ENCODE measurements at places on chromosomes 1 and 21.
A peak's percentile ranks its signal among the peaks of the same experiment; 100 is the strongest.

- DNase-seq: no peak
Measured at GRCh38 chr1:28298438-28298837, 30.4 kb upstream of the MED18 start.

DNA sequence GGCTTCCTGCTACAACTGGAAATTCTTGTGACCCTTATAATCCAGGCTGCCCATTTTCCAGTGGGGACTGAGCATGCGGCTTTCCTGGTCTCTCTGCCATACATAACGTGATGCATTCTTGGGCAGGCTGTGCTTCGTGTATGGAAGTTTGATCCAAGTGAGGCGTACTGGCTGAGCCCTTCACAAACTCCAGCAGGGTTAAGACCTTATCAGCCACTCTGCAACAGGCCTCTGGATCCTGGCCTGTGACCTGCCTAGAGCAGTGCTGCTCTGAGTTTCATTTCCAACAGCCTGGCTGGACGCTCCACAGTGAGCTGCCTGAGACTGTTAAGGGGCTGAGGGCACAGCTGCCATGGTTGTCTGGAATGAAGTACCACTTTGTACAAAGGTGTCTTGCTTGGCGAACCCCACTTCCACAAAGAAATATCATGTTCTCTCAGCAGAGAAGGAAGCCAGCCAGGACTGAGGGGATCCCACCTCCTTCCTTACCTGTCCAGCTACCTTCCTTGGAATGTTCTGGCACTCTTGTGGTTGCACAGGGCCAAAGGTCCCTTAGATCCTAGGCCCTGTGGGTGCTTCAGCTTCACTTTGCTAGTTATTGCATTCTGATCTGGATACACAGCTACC, 28.5 kb upstream of the XPR1 start:
- DNase-seq: no peak

- DNase-seq: no peak
Measured at GRCh38 chr1:203794764-203795440, 521 bp upstream of the ZBED6 start.

DNA sequence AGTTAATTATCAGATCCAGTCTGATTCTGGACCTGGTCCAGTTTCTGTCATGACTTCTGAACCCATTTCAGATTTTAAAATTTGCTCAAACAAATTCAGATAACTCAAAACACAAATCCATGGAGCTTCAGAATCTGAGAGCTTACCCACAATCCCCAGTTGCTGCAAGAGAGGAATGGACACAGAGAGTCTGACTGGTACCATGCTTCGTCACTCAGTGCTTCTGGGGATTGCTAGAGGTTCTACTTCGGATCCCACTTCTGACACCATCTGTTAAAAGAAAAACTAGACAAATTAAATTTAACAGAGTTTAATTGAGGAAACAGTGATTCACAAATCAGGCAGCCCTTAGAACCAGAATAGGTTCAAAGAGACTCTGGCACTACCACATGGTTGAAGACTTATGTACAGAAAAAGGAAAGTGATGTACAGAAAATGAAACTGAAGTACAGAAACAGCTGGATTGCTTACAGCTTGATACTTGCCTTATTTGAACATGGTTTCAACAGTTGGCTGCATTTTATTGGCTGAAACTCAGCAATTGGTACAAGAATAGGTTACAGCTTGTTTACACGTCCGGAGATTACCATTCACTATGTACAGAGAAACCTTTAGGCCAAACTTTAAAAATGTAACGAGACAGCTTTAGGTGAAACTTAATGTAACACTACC, 60.7 kb upstream of the TEKT2 start:
- DNase-seq: no peak

DNA sequence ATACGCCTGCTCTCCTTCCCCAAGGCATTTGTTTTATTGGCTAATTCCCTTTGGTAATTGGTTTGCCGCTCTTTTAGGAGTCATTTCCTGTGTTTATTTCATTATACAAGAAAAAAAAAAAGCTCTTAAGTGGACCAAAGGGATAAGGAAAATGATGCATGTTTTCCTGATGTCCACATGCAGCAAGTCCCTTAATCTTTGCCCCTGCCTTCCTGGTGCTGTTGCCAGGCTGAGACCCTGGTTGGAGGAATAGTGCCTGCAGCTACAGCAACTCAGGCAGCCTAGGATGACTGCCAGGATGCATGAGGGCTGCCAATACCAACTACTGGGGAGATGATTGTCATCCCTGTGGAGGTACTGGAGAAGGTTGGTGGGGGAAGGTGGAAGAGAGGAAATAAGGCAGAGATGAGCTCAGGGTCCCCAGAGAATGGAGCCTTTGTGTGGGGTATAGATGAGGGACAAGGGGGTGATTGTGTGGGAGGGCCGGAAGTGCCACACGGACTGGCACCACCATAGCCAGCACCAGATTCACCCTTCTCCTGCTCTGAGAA, 6.1 kb upstream of the GATAD2B start:
- DNase-seq: no peak

GRCh38 chr1:164562947-164563520, 4.0 kb downstream of the PBX1 start:
- no peak for DNase-seq

GRCh38 chr1:242241936-242242335, 243.0 kb upstream of the MAP1LC3C start:
- no peak for DNase-seq

GRCh38 chr1:235004276-235004675, 124.4 kb downstream of the TOMM20 start:
- DNase-seq: no peak

- DNase-seq: no peak
Measured at GRCh38 chr1:112040891-112041740, 51.6 kb upstream of the KCND3 start.

DNA sequence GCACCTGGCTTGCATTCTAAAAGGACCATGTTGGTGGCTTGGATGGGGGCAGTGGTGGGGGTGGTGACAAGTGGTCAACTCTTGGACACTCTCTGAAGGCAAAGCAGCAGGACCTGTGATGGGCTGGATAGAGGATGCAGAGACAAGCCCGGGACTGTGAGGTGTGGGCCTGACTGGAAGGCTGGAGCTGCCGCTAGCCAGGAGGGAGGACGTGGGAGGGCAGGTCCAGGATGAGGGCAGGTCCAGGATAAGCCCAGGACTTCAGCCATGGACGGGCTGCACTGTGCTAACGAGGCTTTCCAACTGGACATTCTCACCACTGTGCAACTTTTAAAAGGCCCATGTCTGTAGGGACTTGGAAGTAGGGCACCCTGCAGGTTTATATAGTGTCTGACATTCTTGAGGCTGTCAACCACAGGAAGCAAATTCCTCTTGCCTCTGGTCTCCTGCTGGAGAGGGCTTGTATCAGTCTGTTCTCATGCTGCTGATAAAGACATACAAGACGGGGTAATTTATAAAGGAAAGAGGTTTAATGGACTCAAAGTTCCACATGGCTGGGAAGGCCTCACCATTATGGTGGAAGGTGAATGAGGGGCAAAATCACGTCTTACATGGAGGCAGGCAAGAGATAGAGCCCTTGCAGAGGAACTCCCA, 8.3 kb upstream of the C1orf167 start:
- DNase-seq: no peak

- DNase-seq: no peak
Measured at GRCh38 chr1:246131095-246131494, 376.0 kb downstream of the SMYD3 start.

DNA sequence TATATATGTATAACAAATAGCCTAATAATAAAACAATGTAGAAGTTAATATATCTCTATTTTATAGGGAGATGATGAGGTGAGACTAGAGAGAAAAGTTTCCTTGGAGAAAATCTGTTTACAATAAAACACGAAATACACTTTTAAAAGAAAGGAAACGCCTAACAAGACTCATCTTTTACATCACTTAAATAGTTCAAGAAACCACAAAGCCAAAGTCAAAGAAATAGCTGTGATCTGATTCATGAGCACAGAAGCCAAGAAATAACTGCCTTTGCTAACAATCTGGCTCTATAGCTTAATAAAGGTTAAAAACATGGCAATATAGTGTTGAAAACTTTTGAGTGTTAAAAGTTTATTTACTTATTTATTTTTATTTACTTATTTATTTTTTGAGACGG, 61.5 kb downstream of the TOR3A start:
- no peak for DNase-seq

DNA sequence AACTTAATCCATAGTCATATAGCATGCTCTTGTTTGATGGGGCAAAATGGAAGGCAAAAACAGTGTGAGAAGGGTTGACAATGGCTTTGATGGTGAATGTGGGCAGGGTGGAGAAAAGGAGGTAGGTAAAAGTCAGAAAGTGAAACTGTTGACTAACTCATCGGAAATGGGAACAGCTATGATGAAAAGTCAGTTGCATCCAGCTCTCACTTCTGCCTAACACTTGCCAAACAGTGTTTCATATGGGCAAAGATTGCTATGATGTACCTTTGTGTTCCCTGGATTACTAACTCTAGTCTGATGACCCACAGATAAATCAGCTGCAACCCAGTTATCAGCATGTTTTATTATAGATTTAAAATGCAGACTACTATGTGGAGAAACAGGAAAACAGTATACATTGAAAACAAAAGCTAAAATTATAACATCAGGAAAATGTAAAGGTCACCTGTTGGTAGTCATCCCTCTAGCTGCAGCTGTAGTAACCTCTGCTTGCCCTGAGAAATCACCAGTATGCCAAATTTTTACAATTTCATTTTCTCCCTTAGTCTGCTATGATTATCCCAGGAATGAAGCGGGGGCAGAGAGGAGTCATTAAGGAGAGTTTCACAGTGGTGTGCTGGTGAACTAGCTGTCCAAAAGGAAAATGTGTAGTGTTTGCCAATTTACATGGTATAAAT, 11.7 kb downstream of the TNFSF18 start:
- no peak for DNase-seq

DNA sequence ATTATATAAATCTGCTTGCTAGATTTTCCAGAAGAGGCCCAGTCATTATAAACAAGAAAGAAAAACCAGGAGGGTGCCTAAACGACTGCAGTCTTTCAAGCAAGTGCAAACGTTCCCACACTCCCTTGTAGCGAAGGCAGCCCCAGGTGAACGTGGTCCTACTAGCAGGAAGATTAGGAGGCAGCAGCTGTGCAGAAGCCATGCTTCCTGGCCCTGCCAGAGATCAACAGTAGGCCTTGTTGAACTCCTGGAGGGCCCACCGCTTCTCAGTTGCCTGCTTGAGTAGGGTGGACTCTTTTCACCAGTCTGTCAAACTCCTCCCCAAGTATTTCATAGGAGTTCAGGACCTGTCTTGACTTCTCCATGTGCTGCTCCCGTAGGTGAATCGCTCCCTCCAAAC, 163.0 kb upstream of the GORAB start:
- DNase-seq: no peak

- DNase-seq: no peak
Measured at GRCh38 chr1:14482784-14483450, 115.6 kb upstream of the KAZN start.

- peak; percentile 64 for DNase-seq
Measured at GRCh38 chr1:93629101-93630059, 52.3 kb downstream of the BCAR3 start.

GRCh38 chr1:15405106-15405850, 4.4 kb upstream of the EFHD2 start:
- no peak for DNase-seq

- no peak for DNase-seq
Measured at GRCh38 chr1:230065571-230065970, 1.5 kb upstream of the GALNT2 start.

DNA sequence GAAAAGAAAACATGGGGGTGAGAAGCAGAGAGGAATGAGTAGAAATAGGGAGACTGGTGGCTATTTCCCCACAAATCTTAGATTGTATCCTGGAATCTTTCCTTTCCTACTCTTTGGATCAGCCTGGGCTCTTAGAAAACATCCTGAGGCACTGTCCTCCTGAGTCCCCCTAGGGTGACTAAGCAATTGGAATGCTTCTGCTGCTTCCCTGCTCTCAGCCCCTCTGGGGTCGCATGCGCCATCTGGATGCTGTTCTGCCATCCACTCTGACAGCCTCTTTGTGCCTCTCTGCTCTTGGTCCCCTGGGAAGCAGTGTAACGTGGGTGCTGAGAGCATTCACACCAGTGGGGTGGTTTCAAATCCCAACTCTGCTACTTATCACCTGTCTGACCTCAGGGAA, 443.0 kb downstream of the SIPA1L2 start:
- DNase-seq: peak; percentile 60

GRCh38 chr1:153880962-153881361, 41.8 kb downstream of the GATAD2B start:
- DNase-seq: no peak

- no peak for DNase-seq
Measured at GRCh38 chr1:176903474-176903873, 261.0 kb downstream of the ASTN1 start.

GRCh38 chr1:63033211-63033610, 249.3 kb downstream of the ATG4C start:
- DNase-seq: no peak

GRCh38 chr1:111895469-111895868, 94.0 kb downstream of the KCND3 start:
- DNase-seq: no peak

- no peak for DNase-seq
Measured at GRCh38 chr21:36247316-36248010, 72.5 kb upstream of the MORC3 start.

DNA sequence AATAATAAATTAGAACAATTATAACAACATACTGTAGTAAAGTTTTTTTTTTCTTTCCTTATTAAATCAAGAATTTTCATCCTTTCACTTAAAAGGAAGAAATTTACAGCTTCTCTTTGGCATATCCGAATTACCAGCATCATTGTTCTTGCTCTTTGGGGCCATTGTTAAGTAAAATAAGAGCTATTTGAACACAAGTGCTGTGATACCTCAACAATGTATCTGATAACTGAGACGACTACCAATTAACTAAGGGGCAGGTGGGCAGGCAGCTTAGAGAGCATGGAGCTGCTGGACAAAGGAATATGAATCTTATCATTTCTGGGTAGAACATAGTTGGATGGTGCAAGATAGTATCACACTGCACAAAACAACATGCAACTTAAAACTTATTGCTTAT, 719.9 kb upstream of the TMPRSS15 start:
- DNase-seq: no peak

GRCh38 chr1:160778976-160779375, 17.0 kb upstream of the LY9 start:
- no peak for DNase-seq

- peak; percentile 19 for DNase-seq
Measured at GRCh38 chr21:37463083-37463801, 96.7 kb downstream of the DYRK1A start.

DNA sequence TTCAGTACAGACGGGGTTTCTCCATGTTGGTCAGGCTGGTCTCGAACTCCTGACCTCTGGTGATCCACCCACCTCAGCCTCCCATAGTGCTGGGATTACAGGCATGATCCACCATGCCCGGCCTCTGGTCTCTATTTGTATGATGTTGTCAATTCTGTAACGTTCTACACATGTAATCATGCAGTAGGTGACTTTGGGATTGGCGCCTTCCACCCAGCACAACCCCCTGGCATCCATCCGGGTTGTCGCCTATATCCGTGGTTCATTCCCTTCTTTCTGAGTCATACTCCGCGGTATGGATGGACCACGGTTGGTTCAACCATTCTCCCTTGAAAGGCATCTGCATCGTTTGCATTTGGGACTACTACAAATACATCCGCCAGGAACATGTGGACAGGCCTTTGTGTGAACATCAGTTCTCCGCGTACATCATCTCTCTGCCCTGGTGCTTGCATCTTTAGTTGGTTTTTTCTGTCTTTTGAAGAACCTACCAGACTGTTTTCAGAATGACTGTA, 72.1 kb downstream of the PDE9A start:
- DNase-seq: no peak
